ENCODE measurements at places on chromosomes 3 and 15.
A peak's percentile ranks its signal among the peaks of the same experiment; 100 is the strongest.

- H3K27me3 ChIP-seq: no peaks in the 10 kb centered on the region
- peaks cover 8% of the 10 kb centered on the region for H3K4me1 ChIP-seq
- H3K27ac ChIP-seq: no peak overlapping the region
- no peak for DNase-seq
- no peak overlapping the region for H3K4me3 ChIP-seq
Observed at GRCh38 chr3:140113996-140114788, 179.2 kb downstream of the CLSTN2 start.

- H3K4me3 ChIP-seq: no peak overlapping the region
- no peak overlapping the region for H3K27ac ChIP-seq
- H3K27me3 ChIP-seq: no peaks in the 10 kb centered on the region
Observed at GRCh38 chr15:89900849-89901248, 7.1 kb upstream of the AP3S2 start.

- no peak for DNase-seq
- H3K27me3 ChIP-seq: no peaks in the 10 kb centered on the region
- no peak overlapping the region for H3K4me3 ChIP-seq
- H3K36me3 ChIP-seq: no peaks in the 10 kb centered on the region
- H3K27ac ChIP-seq: no peak overlapping the region
Observed at GRCh38 chr3:52843108-52843865, 8.5 kb upstream of the MUSTN1 start.

DNA sequence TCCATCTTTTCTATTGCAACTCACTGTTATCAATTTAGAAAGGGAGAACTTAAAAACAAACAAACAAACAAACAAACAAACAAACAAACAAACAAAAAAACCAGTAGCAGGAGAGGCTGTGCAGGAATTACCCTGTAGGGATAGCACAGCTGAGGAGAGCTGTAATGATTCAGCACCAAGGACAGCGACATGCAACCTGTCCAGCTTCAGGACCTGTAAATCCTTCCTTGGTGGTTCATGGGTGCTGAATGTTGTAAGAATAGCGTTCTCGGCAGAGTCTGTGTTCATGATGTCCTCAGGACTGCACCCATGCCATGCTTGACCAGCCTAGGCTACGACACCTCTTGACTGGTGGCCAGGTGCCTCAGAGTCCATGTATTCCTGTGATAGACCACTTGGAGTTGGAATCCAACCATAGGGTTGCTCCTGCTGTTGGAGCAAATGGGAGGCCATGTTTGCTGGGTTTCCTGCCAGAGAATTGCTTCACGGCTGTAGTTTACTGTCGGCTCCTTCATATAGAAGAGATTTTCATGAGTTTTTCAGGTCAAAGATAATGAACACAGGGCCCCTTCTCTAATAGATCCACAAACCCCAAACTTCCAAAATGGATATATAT is 65.9 kb downstream of the CACNA2D3 start:
- no peaks in the 10 kb centered on the region for H3K27me3 ChIP-seq
- no peaks in the 10 kb centered on the region for H3K4me1 ChIP-seq
- H3K27ac ChIP-seq: no peak overlapping the region
- DNase-seq: peak; percentile 73

GRCh38 chr15:60939389-60939788 is 289.7 kb downstream of the RORA start:
- H3K4me3 ChIP-seq: no peak overlapping the region
- no peaks in the 10 kb centered on the region for H3K36me3 ChIP-seq
- no peak overlapping the region for H3K27ac ChIP-seq
- H3K27me3 ChIP-seq: no peaks in the 10 kb centered on the region

DNA sequence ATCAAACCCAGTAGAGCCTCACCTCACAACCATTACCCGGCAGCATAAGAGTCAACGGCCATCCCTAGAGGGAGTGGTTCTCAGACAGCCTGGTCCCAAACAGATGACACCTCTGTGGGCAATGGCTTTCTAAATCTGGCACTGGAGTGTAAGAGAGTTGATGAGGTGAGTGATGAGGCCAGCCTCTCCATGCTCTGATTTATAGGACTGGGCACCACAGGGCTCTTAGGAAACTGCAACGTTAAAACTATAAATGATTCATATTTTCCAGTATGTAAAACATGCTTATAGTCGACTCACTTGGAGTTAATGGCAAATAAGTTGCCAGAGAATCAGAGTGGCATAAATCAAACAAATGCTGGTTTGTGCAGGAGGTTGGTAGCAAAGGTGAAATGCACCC is 187.7 kb downstream of the GREM1 start:
- H3K27me3 ChIP-seq: no peaks in the 10 kb centered on the region
- no peak overlapping the region for H3K4me3 ChIP-seq
- no peak for DNase-seq
- no peaks in the 10 kb centered on the region for H3K4me1 ChIP-seq
- no peak overlapping the region for H3K27ac ChIP-seq
- no peaks in the 10 kb centered on the region for H3K36me3 ChIP-seq

GRCh38 chr15:101068523-101068960 is 149.4 kb downstream of the LRRK1 start:
- no peaks in the 10 kb centered on the region for H3K27me3 ChIP-seq
- no peaks in the 10 kb centered on the region for H3K4me1 ChIP-seq
- no peaks in the 10 kb centered on the region for H3K36me3 ChIP-seq
- no peak for DNase-seq

- no peak overlapping the region for H3K4me3 ChIP-seq
- DNase-seq: no peak
Observed at GRCh38 chr3:64467255-64467944, 220.4 kb downstream of the ADAMTS9 start.

Measured in Caco-2 (cell line).